ENCODE measurements at places on chromosomes 16 and 17. TPM values are rescaled to one million over a fixed set of nuclear protein-coding genes. Genes with fewer than 3 reads are reported as not detected.

Gene ITGAX
- total RNA-seq, result 65.0 TPM

Gene HCRT
- not detected for total RNA-seq

Gene CCT6B
- total RNA-seq, result 0.96 TPM

Gene KIF2B
- not detected for total RNA-seq

Gene EFCAB5
- total RNA-seq, result 0.60 TPM

Gene UMOD
- not detected for total RNA-seq

Gene FOXN1
- not detected for total RNA-seq

Gene EME1
- 32.9 TPM for total RNA-seq

Gene MRPL58
- total RNA-seq, result 78.1 TPM

Gene RPS2
- total RNA-seq, result 3,144 TPM

Gene CACNG5
- not detected for total RNA-seq

Gene MT1M
- total RNA-seq, result not detected

Gene RCVRN
- not detected for total RNA-seq

Gene KRTAP4-5
- total RNA-seq, result not detected

Gene KRT20
- not detected for total RNA-seq

Gene SCNN1B
- not detected for total RNA-seq

Gene RAB26
- 0.70 TPM for total RNA-seq

Gene ANKFN1
- total RNA-seq, result not detected

Gene PLA2G15
- total RNA-seq, result 8.8 TPM

Gene KRTAP4-6
- not detected for total RNA-seq

Gene PLLP
- total RNA-seq, result 0.26 TPM

Gene ASGR1
- total RNA-seq, result 1.1 TPM

Gene KCTD19
- 0.62 TPM for total RNA-seq

Gene C17orf58
- 24.9 TPM for total RNA-seq

Gene TMEM231
- total RNA-seq, result 4.5 TPM

Gene PHAF1
- 20.6 TPM for total RNA-seq

All from activated T-helper 1 cell treated with anti-CD3 and anti-CD28 coated beads, Interleukin-12 subunit alpha, Interleukin-12 subunit beta, Interleukin-2, Interleukin-4 antibody, amounts not matched to agents 30 ng/mL and 10 ng/mL and 1 ng/mL, durations not matched to agents 14 hours and 24 hours and 36 hours (primary cell).